ENCODE measurements at places on chromosomes 11 and 22. TPM values are rescaled to one million over a fixed set of nuclear protein-coding genes. Genes with fewer than 3 reads are reported as not detected.
A peak's percentile ranks its signal among the peaks of the same experiment; 100 is the strongest.

DNA sequence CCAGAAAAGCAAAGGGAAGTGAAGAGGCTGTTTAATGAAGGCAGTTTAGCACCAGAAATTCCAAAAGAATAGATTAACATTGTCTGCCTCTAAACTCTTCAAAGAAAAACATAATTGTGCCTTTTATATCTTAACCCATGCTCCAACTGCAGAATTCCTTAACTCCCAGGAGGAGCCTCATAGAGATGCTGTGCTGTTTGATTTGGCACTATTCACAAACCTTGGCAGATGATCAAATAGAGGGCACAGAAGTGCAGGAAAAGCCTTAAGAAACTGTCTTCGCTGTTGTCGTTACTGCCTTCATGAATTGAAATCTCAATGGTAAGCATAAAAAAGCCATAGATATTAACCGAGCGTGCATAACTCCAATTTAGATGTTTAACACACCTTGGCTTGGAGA, 124.1 kb upstream of the MPPED2 start:
- no peak for DNase-seq

- DNase-seq, result peak; percentile 80
These were observed at the start of gene ANKK1 for GRCh38 chr11:113387605-113388211. TSS of gene ANKK1 (plus strand) at chr11:113387779. CDS start at chr11:113387885, 106 bp downstream.

DNA sequence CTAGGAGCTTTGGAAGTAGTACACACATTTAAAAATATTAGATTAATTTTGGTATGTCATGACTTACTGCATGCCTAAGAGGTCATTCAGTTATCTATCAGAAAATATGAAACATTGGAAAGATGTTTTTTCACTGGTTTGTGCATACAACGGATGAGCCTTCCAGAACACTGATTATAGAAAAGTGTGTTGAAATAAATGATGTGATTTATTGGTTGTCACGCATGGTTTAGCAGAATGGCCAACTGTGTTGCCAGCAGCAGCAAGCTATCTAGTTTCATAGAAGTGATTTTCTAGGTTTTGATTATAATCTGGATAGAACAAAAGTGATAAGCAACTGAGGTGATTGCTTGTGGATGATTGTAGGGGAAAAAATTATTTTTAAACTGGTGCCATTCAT, 53.6 kb downstream of the DDX10 start:
- no peak for DNase-seq

DNA sequence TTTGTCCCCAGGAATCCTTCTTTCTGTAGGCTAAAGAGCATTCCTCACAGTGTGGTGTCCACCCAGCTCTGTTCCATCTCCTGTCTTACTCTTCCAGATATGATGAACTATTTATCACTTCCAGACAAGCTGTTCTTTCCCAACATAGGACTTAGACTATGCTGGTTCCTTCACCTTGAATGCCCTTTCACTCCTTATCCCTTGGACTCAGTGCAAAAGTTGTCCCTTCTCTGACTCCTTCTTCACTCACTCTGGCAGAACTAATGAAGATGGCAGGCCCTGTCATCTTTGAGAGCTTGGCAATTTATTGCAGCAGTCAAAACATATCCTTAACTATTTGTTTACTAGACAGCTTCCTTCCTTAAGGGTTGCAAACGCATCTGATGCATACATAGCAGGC, 3.5 kb upstream of the OSBP2 start:
- DNase-seq, result no peak

DNA sequence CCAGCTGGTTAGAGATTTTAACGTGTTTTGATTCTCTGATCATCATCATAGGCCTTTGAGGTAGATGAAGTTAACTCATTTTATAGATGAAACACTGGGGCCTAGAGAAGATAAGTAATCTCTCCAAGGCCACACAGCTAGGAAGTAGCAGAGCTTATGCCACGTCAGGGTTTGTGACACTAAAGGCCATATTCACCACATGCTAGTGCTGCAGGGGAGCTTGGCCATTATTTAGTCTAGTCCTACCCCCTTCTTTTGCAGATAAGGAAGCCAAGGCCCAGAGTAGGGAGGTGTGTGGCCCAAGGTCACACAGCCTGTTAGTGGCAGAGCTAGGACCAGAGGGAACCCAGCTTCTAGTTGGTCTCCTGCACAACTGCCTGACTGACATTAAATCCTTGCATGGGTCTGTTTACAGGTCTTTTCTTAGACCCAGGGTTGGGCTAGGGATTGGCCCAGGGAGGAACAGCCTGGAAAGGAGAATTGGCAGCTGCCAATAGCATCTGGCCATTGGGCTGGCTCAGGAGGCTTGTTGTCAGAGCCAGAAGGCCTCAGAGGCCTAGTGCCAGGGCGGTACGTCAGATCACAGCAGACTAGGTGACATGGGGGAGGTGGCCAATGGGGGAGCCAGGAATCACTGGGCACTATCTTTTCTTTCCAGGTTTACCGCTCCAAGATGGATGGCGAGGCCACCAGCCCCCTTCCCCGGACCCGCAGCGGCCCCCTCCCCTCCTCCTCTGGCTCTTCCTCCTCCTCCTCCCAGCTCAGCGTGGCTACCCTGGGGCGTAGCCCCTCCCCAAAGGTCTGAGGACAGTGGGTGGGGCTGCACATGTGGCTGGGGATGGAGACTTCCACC, 36.0 kb downstream of the PHLDB1 start:
- no peak for DNase-seq

DNA sequence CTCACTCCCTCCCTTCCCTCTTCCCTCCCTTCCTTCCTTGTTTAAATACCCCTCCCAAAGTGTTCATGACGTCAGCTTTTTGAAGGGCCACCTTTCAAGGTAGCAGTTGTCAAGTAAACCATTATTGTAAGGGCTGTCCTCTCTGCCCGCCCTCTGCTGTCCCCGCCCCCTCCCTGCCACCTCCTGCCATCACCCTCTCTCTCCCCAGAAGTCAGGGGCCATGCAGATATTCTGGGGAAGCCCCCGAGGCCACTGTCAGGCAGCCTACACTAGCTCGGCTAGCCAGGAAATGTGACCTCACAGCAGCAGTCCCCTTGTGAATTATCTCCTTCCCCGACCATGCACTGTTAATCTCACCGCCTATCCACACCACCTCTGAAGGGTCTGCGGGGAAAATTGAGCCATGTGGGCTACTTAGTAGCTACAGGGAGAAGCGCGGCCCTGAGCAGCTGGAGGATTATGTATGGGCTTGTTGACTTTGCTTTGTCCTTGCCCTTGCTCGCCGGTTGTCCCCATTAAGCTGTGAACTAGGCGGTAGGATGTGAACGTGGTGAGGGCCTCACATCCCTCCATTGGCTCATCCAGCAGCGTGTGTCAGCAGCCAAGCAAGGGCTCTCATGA, 42.1 kb upstream of the ATXN10 start:
- no peak for DNase-seq

GRCh38 chr11:67732045-67732787, 57.8 kb upstream of the ALDH3B2 start:
- peak; percentile 60 for DNase-seq

DNA sequence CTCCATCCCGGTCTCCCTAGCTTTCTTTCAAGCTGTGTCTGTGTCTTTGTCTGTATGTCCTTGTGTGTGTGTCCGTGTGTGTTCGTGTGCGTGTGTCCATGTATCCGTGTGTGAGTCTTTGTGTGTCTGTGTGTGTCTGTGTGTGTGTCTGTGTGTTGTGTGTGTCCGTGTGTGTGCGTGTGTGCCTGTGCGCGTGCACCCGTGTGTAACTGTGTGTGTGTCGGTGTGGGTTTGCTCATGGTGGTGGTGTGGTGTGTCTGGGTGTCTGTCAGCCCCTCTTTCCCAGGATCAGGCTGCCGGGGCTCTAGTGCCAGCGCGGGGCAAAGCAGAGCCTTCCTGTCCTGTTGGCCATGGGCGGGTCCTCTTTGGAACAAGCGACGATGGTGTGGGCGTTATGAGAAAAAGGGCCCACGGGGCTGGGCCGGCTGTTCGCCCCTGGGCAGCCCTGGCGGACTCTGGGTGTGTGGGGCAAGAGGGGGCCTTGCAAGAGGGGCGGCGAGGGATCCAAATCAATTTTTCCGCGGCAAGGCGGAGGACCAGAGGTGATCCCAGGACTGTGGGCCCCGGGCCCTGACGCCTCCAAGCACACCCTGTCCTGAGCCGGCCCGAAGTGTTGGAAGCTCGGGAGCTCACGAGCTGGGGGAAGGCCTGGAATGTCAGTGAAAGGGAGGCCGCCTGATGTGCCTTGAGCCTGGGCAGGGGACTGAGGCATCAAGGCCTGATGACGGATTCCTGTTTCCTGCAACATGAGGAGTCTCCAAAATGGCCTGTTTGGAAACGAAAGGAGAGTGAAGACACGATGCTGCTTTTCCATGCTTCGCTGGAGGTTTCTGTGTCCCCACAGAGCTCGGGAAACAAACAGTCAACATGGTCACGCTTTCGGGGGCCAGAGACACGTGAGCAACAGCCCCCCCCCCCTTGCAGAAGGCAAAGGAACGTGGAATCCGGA, 3929.2 kb upstream of the OR11H1 start:
- no peak for DNase-seq

DNA sequence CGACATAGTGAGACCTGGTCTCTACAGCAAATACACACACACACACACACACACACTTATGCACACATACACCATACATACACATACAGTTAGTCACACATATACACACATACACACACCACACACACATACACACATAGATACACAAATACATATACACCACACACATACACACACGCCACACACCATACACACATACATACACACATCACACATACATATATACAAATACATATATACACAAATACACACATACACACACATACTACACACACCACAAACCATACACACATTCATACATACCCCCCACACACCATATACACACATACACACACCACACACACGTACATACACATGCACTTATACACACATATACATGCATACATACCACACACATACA, 57.7 kb downstream of the MICAL2 start:
- DNase-seq, result no peak

DNA sequence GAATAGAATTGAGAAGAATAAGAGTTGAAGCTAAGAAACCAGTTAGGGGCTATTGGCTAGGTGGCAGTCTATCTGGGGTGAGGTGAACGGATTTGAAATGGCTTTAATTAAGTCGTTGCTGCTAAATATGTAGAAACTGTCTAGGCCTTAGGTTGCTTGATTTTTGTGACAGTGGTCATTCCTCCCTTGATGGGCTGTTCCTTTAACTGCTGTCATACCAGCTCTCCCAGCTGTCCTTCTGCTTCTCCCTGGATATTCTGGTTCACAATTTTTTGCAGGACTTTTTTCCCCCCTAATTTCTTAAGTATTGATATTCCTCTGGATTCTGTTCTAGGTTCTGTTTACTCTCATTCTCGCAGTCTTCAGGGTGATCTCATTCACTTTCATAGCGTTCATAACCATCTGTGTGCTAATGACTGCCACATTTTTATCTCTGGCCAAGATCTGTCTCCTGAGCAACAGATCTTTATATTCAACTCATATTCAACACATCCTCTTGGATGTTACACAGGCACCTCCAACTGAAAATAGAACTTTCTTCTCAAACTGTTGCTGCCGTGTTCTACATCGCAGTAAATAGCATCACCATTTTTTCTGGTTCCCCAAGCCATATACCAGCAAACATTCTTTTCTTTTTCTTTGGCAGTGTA, 134.1 kb downstream of the UVRAG start:
- no peak for DNase-seq

GRCh38 chr11:103923451-103923931, 112.9 kb upstream of the DDI1 start:
- no peak for DNase-seq

- peak; percentile 45 for DNase-seq
These were observed 525 bp downstream of the BIK start for GRCh38 chr22:43110927-43111623.

- DNase-seq, result no peak
These were observed 60.1 kb upstream of the PHF21B start for GRCh38 chr22:45069925-45070324.

GRCh38 chr22:50691521-50691920, 18.9 kb downstream of the SHANK3 start:
- no peak for DNase-seq

GRCh38 chr11:97683733-97684132, 1293.9 kb downstream of the JRKL start:
- DNase-seq, result peak; percentile 56

GRCh38 chr11:125464270-125464662, 31.8 kb downstream of the FEZ1 start:
- no peak for DNase-seq

- DNase-seq, result no peak
These were observed 40.2 kb upstream of the RBFOX2 start for GRCh38 chr22:36068776-36069344.

Gene TMEM191C
- 4.8 TPM for total RNA-seq

Gene BBOX1
- total RNA-seq, result not detected

Gene RABL2B
- total RNA-seq, result 24.0 TPM

Gene FXYD2
- total RNA-seq, result 1.4 TPM

Gene MMP26
- not detected for total RNA-seq

Gene SCUBE2
- total RNA-seq, result 0.64 TPM

Gene MS4A13
- not detected for total RNA-seq

Gene AP5B1
- total RNA-seq, result 16.5 TPM

Measured in WTC11 (cell line).